ENCODE measurements at places on chromosomes 2 and 18.

- no peak for DNase-seq
Measured at GRCh38 chr18:54684784-54685183, 93.7 kb downstream of the DYNAP start.

GRCh38 chr2:41234093-41234492 lies 782.2 kb upstream of the SLC8A1 start:
- no peak for DNase-seq

- DNase-seq: no peak
Measured at GRCh38 chr2:26327291-26328272, 18.4 kb upstream of the SELENOI start.

GRCh38 chr2:54287532-54287931 lies 31.5 kb upstream of the TSPYL6 start:
- DNase-seq: peak; percentile 26

DNA sequence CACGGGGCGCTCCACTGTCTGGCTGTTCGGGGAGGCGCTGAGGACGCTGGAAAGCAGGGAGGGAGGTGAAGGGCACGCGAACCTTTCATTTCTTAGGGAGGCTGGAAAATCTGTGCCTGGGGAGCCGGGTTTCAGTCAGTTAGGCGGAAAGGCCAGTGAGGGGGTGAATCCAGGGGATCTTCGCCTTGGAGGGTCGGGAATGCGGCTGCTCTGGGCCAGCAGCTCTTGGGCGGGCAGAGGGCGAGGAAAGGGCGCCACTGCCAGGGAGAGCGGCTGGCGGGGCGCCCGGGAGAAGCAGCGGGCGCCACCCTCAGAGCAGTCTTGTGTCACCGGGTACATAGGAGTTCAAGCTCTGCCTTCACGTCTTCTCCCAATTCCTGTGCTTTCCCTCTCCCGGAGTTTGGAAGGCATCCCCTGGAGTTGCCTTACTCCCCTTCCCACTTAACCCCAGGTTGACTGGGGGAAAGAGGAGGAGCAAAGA lies 1.4 kb downstream of the CCDC85A start:
- DNase-seq: peak; percentile 35

GRCh38 chr2:201642086-201642578 lies 1.2 kb downstream of the TMEM237 start:
- no peak for DNase-seq

DNA sequence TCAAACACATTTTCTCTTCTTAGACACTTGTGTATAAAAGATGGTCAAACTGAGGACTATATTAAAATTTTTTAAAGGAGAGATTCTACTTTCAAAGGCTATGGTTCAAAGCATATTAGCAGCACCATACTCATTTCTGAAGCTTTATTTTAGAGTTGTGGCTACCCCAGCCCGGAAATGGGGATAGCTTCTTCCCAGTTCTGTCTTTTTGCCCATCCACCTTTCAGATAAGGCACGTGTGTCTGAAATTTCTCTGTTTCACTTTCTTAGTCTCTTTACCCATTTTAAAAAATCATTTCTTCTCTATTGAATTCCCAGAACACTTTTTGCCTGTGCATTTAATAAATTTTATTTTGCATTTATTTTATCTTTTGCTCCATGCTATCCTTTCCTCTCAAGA lies 431.5 kb downstream of the RNF144A start:
- DNase-seq: no peak

DNA sequence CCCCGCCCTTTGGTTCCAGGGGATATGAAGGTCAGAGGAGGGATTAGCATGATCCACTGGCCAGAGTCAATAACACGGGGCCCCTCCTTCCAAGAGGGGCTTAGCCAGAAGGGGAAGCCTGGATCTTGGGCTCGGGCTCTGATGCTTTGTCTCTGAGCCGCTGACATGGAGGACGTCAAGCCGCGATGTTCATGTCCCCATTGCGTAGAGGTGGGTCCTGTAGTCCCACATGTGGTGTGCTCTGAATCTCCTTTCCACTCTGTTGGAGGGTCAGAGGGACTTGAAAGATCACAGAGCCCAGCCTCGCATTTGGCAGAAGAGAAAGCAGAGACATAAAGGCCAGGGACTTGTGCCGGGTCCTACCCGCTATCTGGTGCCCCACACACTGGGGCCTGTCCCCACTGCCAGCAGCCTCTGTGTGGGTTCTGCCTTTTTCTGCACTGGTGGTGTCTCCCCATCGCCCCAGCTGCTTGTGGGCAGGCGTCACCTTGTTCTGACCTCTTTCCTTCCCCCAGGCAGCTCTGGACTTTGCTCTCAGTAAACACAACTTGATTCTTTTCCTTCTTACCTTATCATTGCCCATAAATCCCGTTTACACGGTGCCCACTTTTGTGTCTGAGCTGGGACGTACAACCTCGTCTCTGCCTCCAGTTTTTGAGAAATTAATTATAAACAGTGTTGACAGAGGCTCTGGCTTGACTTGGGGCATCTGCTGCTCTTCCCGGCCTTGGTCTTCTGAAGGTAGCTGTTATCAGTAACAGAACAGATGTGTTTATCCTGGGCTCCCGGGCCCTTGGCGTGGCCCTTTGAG lies 48.8 kb downstream of the SH3BP4 start:
- no peak for DNase-seq

Measured in psoas muscle (tissue), 8 donors.